Esophagus squamous epithelium (tissue), 5 donors: ENCODE measurements at places on chromosomes 11 and 22.

- DNase-seq: no peak
Observed at GRCh38 chr11:1034001-1034400, 2.5 kb downstream of the MUC6 start.

DNA sequence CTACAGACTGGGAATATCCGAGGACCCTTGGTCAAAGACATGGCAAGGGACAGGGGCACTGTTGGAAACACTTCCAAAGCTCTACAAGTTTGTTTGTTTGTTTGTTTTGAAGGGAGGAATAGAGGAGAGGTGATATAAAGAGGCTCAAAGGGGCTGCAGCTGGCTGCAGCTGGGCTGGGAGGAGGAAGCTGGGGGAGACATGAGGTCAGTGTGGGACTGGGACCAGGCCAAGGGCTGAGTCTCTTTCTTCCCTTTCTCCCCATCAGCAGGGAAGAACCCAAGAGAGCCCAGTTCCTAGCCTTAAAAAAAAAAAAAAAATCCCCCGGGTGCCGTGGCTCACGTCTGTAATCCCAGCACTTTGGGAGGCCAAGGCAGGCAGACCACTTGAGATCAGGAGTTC lies 5.0 kb downstream of the RHOG start:
- no peak for DNase-seq

DNA sequence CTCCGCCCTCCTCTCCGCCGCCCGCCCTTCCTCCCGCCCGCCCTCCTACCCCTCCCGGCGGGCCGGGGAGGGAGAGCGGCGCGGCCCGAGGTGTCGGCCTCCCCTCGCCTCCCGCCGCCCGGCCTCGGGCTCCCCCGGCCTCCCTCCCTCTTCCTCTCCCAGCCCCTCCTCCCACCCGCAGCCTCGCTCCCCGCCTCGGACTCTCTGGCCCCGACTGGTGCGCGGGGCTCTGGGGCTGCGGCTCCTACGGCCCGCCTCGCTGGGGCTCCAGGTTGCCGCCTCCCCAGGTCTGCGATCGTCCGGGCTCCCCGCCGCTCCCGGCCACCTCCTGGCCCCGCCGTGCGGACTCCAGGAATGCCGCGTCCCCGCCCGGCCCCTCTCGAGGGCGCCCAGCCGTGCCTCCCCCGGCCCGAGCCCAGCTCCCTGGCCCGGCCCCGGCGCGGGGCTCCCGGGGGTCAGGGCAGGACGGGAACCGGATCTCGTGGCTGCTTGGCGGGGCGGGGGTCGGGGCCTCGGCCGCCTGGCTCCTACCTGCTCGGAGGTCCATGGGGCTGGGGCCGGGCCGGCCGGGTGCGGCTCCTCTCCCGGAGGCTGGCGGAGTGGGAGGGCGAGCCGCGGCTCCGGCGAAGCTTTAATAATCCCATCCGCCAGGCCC lies at the start of gene CLCF1:
TSS of gene CLCF1 (minus strand) at position 606 of the 655 bp plus-strand sequence. CDS start at position 547, 59 bp downstream.
- no peak for DNase-seq

DNA sequence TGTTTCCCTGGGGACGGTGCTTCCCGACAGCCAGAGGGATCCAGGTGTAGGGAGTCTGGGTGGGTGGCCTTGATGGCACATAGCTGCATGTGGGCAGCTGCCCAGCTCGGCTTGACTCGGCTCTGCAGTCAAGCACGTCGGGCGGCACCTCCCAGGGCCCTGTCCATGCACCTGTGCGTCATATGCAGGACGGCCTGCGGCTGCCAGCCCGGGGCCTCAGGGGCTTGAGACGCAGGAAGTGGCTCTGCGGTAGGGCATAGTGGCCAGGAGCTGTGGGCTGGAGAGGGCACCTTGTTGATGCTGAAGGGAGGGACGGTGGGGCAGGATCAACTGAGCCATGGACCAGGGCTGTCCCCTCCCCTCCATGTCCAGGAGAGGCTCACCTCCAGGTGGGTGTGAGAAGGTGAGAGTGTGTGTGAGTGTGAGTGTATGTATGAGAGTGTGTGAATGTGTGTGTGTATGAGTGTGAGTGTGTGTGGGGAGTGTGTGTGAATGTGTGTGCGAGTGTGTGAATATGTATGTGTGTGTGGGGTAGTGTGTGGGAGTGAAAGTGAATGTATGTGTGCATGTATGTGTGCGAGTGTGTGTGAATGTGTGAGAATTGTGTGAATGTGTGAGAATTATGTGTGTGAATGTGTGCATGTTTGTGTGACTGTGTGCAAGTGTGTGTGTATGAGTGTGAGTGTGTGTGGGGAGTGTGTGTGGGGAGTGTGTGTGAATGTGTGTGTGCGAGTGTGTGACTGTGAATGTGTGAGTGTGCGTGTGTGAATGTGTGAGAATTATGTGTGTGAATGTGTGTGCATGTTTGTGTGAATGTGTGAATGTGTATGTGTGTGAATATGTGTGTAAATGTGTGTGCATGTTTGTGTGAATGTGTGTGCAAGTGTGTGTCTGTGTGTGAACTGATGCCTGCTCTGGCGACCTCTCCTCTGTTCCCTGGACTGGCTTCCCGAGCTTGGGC lies 5.7 kb upstream of the SUN2 start:
- DNase-seq: no peak

DNA sequence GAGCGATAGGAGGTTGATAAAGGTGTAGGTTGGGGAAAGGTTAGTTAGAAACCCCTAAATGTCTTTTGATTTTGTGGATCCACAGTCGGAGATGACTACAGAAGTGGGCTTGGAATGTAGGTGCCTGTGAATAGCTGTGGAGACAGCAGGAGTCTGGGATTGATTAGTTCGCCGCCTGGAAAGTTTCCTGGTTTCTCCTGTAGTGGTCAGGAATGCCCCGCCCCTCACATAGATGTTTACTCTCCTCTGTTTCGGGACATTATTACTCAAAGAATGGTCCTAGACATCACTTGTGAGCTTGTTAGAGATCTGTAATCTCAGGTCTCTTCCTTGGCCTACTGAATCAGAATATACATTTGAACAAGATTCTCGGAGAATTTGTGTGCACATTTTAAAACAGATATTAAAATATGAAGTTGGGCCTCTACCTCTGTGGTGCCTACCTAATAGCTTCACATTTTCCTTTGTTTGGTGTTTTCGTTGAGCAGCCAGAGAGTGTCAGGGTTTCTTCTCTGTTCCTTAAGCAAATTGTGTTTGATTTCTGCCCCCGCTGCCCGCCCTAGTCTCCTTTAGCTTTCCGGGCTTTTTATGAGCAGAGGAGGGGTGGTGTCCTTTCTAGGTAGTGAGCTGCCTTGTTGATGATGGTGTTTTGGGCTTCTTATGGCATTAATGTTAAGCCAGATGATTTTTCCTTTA lies 89.4 kb downstream of the PPP6R3 start:
- DNase-seq: no peak

DNA sequence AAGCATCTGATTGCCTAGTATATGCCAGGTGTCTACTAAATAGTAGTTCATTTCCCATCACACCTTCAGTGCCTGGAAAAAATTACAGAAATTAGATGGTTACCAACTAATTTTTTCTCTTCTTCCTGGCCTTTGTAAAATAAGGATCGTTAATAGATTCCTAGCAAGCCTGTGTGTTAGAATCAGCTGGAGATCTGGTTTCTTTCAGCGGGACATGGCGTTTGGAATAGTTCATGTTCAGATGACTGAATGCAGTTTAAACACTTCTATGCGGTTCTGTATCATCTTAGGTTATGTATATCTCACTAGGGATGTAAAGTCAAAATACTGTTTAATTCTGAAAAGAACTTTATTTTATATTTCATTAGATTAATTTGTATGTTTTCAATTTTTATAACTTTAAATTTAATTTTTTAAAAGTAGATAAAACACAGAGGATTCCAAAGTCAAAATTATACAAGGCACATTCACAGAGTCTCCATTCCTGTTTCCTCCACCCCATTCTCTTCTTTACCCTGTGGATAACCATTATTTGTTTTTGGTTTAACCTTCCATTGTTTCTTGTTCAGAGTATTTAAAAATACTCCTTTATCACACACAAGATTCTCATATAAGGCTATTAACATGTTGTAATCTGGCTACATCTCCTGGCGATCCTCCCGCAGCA lies 132.8 kb downstream of the ATXN10 start:
- DNase-seq: no peak

DNA sequence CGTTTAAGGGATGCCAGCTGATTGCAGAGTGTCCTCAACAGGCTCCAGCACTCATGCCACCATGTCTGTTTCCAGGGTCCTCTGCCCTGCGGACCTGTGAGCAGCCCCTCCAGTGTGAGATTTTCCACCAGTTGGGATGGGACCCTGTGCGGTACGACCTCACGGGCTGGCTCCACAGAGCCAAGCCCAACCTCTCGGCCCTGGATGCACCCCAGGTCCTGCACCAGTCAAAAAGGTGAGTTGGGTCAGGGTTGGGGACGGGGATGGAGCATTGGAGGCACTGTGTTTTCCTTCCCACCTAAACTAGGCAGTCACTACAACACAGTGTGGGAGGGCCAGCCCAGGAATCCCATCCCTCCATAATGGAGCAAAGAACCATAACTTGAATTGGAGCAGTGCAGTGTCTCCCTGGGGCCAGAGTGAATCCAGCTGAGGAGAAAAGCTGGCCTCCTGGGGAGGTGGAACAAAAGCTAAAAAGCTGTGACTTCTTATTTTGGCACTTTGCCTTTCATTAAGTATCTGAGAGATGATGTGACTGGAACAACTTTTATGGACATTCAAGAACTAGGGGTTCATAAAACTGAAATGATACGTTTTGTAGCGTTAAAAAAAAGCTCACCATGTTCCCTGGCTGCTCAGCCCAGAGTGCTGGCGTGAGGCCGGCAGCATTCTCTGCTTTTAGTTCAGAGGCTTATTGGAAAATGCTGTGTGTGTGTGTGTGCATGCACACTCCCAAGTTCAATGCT lies 101.8 kb downstream of the MYO18B start:
- DNase-seq: no peak
